Osteocyte (in vitro differentiated cells): ENCODE measurements at places on chromosomes 7 and 10. TPM values are rescaled to one million over a fixed set of nuclear protein-coding genes. Genes with fewer than 3 reads are reported as not detected.

GRCh38 chr7:54888067-54888733 is 129.2 kb upstream of the SEC61G start:
- no peak for DNase-seq

GRCh38 chr7:99825873-99826272 is 1.9 kb upstream of the CYP3A43 start:
- DNase-seq: no peak

GRCh38 chr7:70940597-70940996 is 191.3 kb upstream of the GALNT17 start:
- DNase-seq: peak; percentile 51

GRCh38 chr7:31443457-31443856 is 70.4 kb upstream of the ITPRID1 start:
- no peak for DNase-seq

- DNase-seq: no peak
Measured at GRCh38 chr7:75861636-75862035, 17.2 kb upstream of the RHBDD2 start.

DNA sequence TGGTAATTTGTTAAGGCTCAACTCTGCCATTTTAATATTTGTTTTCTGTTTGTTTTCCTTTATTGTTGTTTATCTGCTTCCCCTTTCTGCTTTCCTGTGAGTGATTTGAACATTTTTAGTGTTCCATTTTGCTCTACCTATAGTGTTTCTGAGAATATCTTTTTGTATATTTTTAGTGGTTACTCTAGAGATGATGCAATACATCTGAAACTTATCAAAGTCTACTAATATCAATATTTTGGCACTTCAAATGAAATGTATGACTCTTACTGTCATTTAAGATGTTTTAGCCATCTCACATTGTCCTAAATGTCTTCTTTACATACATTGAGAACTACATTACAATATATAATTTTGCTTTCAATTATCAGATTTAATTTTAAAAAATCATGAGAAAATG is 98.9 kb downstream of the PLXDC2 start:
- DNase-seq: no peak

DNA sequence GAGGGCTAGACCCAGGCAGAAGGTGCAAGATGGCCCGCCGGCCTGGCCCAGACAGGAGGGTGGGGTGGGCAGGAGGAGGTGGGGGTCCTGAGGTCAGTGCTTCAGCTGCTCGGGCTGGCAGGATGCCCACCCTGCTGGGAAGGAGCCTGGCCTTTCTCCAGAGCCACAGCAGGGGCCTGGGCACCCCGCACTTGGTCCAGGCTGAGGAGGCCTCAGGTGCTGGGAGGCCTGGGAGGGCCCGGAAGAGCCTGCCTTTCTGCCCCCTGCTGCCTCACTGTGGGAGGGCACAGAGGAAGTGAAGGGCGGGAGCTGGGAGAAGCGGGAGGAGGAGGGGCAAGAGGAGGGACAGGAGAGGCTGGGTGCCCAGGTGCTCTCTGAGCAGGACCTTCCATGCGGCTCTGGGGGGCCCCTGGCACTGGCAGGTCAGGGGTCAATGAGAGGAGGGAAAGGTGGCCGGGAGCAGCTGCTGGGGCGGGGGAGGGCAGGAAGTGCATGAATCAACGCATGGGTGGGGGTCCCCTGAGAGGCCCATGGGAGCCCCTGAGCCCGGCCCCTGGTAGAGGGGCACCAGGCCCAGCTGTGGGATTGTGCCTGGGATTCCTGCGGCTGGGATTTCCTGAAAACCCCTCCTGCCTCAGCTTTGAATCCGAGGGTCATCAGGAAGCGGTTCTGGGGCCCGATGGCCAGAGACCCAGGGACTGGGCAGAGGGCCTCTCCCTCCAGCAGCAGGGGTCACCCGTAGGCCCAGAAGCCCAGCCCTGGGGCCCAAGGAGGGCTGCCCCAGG is 49.9 kb downstream of the PWWP2B start:
- no peak for DNase-seq

Gene SAMD9L
- total RNA-seq: 16.8 and 17.6 TPM in 2 replicates

Gene TMEM26
- total RNA-seq: 3.6 and 3.9 TPM in 2 replicates

Gene MRLN
- not detected in 2 replicates for total RNA-seq

Gene PIK3AP1
- 0.19 and 0.39 TPM in 2 replicates for total RNA-seq

Gene SSBP1
- 96.4 and 112 TPM in 2 replicates for total RNA-seq

Gene HMX3
- total RNA-seq: not detected in 2 replicates
